ENCODE measurements at places on chromosomes 4 and X. TPM values are rescaled to one million over a fixed set of nuclear protein-coding genes. Genes with fewer than 3 reads are reported as not detected.

The ACSL4 gene
- 140 TPM for total RNA-seq

DNA sequence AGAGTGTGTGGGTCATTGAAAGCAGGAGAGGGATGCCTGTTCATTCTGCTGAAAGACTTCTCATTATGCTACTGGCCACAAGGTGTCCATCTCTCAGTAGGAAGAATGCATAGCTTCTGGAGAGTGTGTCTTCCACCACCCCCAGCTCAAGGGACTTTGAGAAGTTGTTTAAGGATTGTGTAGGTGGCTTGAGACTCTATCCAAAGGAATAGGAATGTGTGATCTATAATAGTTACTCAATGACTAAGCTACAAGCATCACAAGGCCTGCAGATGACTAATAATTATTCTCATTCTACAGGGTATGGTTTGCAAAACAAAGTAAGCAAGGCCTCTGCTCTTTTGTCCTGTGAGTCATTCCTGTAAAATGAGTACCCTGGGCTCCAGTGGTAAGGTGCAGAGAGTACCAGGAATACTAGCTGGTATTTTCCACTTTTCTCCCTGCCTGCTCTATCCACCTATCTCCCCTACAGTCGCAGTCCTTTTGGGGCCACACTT is 279.8 kb upstream of the BOD1L1 start:
- no peak for DNase-seq

- DNase-seq = no peak
Measured at GRCh38 chrX:25721564-25721963, 416.6 kb upstream of the MAGEB18 start.

The TRIM61 gene
- total RNA-seq = 1.2 TPM

DNA sequence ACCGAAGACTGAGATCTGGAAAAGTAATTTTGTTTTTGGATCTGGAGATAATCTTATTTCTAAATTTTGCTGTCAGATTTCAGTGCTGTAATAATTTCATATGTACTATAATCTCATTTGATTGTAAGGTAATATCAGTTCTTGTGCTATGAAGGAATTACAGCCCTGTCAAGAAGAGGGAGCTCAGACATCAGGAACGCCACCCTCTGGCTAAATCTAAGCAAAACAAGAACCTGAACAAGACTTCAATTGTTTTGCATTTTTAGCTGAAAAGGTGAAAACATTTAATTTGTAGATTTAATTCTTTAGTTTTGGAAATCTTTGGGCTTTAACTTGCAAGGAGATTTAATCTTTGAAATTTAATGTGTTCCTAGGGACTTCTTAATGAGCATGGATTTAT is 525.4 kb upstream of the HS3ST1 start:
- DNase-seq = no peak

DNA sequence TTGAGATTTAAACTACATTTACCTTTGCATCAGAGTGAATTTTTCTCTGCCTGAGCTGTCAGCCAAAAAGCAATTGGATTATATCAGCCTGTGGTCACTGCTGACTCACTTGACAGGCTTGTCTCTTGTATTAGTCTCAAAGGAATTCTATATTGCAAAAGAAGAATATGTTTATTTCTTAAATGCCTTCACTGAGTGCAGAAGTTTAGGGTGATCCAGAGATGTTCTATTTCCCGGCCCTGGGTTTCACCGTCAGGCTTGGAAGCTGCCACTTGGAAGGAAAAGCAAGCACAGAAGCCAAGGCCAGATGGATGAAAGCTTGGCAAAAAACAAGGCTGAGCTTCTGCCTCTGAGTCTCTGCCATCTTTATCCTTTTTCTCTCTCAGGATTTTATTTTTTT is 80.9 kb downstream of the FAM114A1 start:
- DNase-seq = no peak

The MAPK10 gene
- 23.6 TPM for total RNA-seq

DNA sequence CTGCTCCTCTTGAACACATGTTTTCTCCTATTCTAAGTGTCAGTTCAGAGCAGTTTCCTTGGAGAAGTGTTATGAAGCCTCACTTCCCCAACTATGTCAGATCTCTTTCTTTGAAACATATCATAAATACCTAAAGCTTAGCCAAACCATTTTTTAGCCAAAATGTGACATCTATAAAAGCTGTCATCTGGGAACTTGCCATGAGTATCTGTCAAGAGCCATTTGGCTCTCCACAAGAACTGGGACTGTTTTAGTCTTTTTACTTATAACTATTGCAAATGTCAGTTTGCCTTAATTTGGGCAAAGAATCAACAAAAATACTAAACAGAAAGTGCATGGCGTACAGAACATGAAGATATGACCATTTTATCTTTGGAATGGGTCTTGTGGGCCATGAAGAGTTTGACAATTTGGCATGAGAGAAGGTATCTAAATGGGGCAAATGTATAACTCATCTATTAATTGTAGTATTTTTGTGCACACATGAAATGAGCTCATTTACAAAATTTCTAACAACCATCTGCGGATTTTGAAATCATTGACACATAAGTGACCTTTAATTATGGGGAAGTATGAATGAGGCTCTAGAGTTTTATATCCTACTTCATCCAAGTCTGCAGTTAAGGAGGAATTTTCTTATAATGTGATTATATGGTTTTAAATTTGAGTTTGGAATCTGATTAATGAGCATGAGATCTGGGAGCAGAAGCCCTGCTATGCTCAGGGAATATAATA is 129.1 kb upstream of the PACRGL start:
- no peak for DNase-seq

The VBP1 gene
- total RNA-seq = 33.9 TPM

GRCh38 chr4:1330761-1331590 is 16.0 kb upstream of the UVSSA start:
- no peak for DNase-seq

Measured in upper lobe of right lung (tissue), 1 donor.